Breast epithelium (tissue), 4 donors: ENCODE measurements at places on chromosomes 2 and 18. TPM values are rescaled to one million over a fixed set of nuclear protein-coding genes. Genes with fewer than 3 reads are reported as not detected.

DNA sequence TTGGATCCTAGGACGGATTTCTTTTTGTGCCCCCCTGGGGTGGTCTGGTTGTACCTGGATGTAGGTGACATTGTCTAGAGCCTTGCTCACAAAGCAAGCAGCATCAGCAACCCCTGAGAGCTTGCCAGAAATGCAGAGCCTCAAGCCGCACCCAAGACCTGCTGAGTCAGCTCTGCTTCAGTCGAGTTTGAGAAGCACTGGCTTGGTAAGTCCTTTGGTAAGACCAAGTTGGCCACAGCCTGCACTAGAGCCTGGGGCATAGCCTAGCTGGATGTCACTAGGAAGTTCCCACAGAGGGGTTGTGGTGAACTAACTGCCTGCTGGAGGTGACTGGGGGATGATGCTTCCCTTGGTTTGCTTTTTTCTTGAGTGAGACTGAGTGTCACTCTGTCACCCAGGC is 6.2 kb downstream of the ABCG5 start:
- DNase-seq, result no peak

Gene HOXD8
- 10.5 TPM for total RNA-seq

DNA sequence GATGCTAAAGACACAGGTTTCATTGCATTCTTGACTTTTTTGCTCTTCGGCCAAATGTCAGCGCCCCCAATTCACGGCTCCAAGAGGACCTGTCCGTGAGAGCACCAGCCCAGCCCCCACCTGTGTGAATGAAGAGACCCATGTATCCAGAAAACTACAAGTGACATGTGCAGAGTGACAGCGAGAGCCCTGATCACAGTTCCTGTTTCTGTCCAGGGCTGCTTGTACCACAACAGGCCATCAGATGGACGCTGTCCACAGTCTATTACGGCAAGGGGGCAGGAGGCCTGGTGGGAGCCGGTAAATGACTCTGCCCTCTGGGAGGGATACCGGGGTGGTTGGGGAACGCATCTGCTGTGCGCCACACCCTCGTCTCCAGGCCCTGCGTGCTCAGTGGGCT is 520.9 kb upstream of the ID2 start:
- DNase-seq, result no peak

- DNase-seq, result no peak
These were observed 2.0 kb upstream of the ZNF516 start for GRCh38 chr18:76497021-76497420.

- no peak for DNase-seq
These were observed 633 bp upstream of the RNF152 start for GRCh38 chr18:61893309-61893970.

Gene PLEKHH2
- 42.1 TPM for total RNA-seq

Gene TXNDC2
- total RNA-seq, result not detected

Gene ZCCHC2
- total RNA-seq, result 26.2 TPM

DNA sequence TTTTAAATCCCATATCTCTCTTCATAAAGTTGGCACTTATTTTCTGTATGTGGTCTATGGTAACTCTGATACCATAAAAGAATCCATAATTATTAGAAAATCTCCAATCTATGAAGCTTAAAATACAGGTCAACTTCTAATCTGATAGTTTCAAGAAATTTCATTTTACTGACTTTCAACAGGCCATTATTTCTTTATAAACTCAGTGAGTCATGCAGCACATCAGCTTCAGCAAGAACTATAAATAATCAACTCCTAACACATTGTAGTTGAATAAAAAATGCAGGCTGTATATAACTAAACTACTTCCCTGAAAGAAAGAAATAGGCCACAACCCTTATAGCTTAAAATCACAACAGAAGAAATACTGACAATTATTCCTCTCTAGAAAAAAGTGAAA is 204.3 kb upstream of the CCDC150 start:
- DNase-seq, result no peak

DNA sequence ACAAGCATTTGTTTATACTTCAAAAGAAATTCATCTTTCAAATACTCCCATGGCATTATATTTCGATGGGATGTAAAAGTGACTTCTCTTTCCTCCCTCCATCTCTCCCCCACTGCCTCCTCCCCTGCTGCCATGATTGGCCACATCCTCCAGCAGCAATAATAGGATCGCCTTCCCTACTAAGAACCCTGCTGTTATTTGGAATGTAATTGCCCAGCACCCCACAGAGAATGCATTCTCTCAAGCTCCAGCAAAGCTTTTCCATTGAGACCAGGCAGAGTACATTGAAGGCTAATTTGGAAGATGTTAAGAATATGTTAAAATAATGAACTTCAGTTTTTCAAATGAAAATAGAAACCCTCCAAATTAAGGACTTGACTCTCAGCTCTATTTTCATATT is 375.4 kb upstream of the ACVR2A start:
- DNase-seq, result no peak

Gene KCNG2
- total RNA-seq, result 0.32 TPM

DNA sequence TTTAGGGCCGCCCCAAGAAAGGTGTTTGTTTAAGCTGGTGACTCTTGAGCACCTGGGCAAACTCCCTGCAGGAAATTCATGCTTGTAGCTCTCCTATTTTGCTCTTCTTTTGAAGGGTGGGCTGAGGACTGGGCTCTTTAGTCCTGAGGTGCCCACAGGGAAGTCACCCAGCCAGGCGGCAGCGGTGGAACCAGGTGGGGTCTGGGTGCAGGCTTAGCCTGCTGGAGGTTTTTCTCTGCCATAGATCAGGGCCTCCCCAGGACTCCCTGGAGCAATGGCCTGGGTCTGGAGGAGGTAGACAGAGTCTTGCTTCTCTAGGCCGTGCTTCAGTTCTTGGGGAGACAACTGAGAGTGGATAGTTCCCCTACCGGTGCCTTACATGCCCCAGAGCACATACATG is 99.9 kb downstream of the CLIP4 start:
- no peak for DNase-seq

DNA sequence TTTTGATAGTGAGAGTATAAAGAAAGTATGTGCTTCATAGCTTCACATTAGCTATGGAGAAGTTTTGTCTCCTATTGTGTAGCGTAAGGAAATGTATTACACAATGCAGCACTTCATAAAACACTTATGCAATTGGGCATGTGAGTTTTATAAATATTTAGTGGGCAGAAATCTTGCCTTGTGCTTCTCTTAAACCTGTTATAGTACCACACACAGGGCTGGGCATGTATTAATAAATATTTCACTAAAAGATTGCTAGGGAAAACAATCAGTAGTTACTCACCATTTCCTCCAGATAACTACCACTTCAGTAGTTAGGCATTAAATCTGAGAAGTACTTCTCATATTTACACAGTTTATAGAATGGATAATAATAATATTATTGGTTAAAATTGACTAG is 1080.8 kb upstream of the PIK3C3 start:
- no peak for DNase-seq

Gene DYNAP
- not detected for total RNA-seq

Gene C2orf66
- 1.2 TPM for total RNA-seq

Gene ZSWIM2
- not detected for total RNA-seq

- no peak for DNase-seq
These were observed 48.9 kb downstream of the LAMA3 start for GRCh38 chr18:23738151-23738550.

Gene ANKRD30B
- 11.5 TPM for total RNA-seq

GRCh38 chr18:79637921-79638909 is 41.4 kb upstream of the CTDP1 start:
- no peak for DNase-seq

GRCh38 chr2:237865623-237866041 is 6.2 kb downstream of the RAMP1 start:
- no peak for DNase-seq

DNA sequence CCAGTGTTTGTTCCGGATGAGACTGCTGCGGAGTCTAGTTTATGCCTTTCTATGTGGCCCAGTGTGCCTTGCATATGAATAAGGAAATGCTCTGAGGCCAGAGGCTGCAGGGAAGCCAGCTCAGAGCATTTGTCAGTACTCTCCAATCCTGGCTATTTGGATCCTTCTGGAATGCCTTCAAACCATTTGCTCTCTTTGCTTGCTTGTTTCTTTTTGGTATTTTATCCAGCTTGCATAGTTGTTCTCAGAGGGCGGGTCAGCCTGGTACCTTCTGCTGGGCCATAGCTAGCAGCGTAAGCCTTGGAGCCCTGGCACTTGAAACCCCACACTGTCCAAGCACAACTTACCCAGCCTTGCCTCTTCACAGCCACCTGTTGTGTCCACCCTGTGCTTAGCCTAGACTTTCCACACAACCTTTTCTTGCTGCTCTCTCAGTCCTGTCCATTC is 20.5 kb downstream of the CENPO start:
- DNase-seq, result no peak

- DNase-seq, result no peak
These were observed 616.6 kb downstream of the ZEB2 start for GRCh38 chr2:143903172-143903856.

GRCh38 chr18:44799907-44800421 is 119.3 kb downstream of the SETBP1 start:
- DNase-seq, result no peak

GRCh38 chr2:12959935-12960334 is 243.2 kb downstream of the TRIB2 start:
- DNase-seq, result no peak

Gene LBX2
- 0.29 TPM for total RNA-seq

DNA sequence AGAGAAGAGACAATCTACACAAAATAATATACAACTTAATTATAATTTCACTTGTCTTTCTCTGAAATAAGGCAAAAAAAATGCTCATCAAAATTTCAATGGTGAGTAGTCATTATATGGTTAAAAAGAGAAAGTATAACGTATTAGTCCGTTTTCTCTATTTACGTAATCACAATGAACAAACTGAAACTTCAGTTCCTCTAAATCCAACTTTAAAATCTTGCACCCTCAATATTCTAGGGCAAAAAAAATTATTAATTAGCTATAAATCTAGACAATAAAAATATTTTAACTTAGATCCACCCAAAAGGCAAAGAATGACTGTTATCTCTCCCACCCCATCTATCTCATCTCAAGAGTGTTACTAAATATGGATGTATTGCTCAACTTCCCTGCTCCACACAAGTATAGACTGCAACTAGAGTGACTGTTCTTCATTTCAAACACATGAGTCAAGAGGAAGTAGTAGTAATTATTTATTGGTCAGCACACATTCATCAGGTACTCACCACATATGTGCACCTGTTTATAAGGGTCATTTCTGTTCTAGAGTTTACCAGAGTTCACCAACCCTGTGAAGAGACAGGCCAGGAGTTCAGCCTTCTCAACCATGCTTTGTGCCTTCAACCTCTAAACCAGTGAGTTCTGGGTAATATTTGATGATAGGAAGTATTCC is 36.4 kb downstream of the STK39 start:
- DNase-seq, result no peak

- no peak for DNase-seq
These were observed 22.6 kb upstream of the FZD5 start for GRCh38 chr2:207792244-207792785.

DNA sequence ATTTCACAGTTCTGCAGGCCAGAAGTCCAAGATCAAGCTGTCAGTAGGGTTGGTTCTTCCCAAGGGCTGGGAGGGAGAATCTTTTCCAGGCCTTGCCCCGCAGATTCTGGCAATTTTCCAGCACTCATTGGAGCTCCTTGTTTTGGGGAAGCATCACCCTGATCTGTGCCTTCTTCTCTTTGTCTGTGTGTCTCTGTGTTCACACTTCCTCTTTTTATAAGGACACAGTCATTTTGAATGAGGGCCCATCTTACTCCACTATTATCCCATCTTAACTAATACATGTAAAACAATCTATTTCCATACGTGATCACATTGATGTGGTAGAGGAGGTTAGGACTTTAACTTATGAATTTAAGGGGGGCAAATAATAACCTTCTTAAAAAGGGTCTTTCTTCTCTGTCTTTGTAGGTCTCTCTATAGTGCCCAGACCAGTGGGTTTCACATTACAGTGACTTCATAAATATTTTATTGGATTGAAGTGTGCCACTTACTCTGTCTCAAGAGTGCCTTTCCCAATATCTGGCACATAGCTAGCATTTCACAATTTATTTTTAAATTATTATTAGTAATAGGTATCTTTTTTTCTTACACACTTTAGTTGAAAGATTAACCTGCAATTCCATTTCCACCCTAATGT is 68.9 kb upstream of the CBLN2 start:
- DNase-seq, result no peak

DNA sequence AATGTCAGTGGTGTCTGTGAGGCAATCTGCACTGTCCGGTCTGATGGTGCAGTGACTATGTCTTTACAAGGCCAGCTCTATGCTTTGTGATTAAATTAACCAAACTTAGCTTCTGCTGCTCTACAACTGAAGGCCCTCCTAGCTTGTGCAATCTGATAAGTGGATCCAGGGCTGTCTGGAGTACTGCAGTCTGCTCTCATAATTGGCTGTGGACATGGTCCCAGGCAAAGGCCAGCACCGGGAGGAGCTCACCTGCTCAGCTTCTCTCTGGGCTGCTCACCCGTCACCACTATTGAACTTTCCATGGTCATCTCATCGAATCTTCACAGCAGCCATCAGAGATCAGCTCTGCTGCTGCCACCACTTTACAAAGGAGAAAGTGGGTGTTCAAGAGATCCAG is 13.0 kb upstream of the APCDD1 start:
- no peak for DNase-seq

DNA sequence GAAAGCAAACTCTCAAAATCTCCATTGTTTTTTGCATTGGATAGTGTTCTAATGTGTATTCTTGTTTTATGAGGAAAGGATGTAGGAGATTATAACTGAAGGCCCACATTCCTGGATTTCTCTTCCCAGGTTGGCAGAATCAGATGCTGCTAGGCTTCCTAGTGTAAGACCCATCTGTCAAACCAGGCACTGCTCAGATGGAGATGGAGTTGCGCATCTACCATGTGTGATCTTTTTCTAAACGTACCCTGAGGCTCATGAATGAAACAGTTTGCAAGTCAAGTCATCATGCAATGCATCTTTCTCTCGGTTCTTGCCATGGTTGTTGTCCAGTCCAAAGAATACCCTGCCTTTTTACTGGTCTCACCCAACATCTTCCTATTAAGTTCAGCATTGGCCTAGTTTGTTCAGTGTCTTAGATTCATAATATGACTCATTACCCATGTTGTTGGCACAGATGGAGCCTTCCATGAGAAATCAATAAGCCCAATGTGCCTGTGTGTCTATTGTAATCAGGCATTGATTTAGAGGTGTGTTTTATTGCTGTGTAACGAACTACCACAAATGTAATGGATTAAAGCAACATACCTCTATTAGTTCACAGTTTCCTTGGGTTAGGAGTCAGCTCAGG is 127.4 kb downstream of the NYAP2 start:
- DNase-seq, result no peak

DNA sequence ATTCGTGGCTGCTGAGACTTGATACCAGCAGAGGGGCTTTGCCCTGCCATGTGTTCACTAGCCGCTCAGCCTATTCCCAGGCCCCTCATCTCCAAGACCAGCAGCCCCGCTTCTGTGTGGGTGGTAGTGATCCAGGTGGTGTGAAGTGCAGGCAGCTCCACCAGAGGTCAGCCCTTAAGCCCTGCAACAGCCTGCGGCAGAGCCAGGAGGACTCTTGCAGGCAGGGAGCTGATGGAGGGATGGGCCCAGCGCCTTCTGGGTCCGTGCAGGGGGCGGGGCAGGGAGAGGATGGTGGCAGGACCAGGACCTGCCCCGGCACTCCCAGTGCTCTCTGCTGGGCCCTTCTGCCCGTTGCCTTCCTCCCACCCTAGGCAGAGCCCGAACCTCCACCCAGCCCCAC is 162.0 kb downstream of the SH3BP4 start:
- DNase-seq, result no peak
